ENCODE measurements at places on chromosomes 4 and X.

DNA sequence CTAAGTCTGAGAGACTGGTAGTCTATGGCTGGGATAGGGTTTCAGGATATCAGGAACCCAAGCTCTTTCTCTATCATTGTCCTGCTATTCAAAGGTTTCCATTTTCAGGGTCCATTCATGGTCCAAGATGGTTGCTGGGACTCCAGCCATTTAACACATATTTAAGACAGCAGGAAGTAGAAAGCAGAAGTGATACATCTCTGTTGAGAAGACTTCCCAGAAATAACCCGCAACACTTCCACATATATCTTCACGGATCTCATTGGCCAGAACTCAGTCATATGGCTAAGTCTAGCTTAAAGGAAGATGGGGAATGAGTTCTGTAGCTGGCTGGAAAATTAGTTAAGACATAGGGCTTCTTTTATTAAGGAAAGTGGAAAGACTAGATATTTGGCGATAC, 23.8 kb downstream of the CTSO start:
- DNase-seq = no peak

DNA sequence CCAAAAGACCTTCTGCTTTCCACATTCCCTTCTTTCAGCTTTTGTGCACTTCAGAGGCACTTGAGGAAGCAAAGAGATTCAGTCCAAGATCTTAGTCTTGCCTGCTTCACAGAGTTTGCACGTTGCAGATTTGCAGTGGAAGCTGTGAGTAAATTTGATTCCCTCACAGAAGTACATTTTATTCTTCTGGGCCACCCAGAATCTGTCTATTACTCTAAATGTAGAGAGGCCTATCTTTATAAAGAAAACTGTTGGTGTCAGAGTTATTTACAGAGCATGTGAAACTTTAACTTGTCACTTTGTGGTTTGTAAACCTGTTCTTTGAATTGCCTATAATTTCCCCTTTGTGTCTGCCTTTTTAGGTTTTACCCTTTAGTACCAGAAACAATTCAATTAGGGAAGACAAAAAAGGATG, 15.5 kb downstream of the SPRY1 start:
- DNase-seq = no peak

- DNase-seq = no peak
Observed at GRCh38 chrX:45143455-45143854, 57.2 kb downstream of the DIPK2B start.

- no peak for DNase-seq
Observed at GRCh38 chr4:186660403-186660802, 63.3 kb downstream of the FAT1 start.
